ENCODE measurements at places on chromosomes 3 and 15.

- no peak for DNase-seq
These were observed 67.4 kb upstream of the MEX3B start for GRCh38 chr15:82113106-82113715.

DNA sequence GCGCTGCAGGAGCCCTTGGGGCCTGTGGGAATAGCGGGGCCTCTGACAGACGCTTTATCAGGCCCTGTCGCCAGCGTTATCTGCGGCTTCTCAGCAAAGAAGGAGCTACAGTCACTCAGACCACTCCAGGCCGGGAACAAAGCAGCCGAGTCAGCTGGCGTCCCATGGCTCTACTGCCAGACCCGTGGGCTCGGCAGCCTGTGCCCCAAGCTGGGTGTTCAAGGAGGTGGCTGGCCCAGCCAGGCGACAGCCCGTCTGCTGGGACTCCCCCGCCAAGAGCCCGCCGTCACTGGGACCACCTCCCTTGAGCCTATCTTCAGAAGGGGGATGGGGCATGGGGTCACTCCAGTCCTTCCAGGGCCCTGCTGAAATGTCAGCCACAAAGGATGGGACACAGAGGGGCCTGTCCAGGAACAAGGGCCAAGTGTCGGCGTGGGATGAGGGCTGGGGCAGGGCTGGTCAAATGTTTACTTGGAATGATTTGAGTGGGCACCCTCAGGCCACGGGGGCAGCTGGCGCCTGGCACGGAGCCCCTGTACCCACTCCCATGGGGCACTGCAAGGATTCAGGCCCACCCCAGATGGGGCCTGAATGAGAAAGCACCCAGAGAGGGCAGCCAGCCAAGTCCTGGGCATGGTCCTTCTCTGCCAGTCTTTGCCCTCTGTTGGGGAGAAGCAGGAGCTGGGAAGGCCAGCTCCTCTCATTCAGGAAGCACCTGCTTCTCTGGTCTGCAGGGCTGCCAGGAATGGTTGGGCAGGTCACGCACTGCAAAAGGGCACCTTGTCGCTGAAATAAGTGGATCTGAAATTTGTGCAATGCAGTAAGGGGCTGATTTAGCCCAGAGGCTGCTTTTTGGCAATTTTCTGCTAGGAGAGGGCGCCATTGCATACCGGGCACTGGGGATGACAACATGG, 148.3 kb downstream of the SMAD6 start:
- DNase-seq = peak; percentile 28

DNA sequence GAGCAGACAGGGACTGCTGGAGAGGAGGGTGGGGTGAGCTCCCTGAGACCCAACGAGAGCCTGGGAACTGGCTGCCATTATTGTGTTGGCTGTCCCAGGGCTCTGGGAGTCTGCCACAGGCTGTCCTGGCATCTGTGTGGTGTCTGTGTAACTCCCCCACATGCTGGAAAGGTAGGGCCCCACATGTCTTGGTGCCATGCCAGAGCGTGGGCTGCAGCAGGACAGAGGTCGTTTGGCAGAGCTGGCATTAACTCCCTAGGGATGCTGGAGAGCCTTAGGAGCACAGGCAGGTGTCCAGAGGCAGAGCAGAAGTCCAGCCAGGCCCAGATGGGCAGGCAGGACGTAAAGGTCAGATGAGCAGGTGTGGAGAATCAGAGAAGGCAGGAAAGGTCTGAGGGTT, 9.7 kb downstream of the TIMP4 start:
- DNase-seq = no peak

- no peak for DNase-seq
These were observed 18.3 kb downstream of the PODXL2 start for GRCh38 chr3:127647166-127647844.

DNA sequence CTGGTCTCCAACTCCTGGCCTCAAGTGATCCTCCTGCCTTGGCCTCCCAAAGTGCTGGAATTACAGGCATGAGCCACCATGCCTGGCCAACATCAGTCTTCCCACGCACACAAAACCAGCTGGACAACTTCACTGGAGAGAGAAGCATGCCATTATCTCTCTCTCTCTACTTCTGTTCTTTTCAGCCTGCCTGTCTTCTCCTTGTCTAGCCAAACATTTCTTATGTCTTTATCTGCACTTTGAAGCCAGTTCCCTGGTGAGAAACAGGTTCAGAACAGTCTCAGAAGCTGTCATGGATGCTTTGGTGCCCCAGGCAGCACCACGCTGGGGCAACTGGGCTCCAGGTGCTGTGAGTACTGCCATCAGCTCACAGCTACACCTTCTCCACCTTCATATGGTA, 79.8 kb downstream of the PRICKLE2 start:
- no peak for DNase-seq

- DNase-seq = peak; percentile 39
These were observed 124.2 kb downstream of the ASB7 start for GRCh38 chr15:100726421-100727190.

DNA sequence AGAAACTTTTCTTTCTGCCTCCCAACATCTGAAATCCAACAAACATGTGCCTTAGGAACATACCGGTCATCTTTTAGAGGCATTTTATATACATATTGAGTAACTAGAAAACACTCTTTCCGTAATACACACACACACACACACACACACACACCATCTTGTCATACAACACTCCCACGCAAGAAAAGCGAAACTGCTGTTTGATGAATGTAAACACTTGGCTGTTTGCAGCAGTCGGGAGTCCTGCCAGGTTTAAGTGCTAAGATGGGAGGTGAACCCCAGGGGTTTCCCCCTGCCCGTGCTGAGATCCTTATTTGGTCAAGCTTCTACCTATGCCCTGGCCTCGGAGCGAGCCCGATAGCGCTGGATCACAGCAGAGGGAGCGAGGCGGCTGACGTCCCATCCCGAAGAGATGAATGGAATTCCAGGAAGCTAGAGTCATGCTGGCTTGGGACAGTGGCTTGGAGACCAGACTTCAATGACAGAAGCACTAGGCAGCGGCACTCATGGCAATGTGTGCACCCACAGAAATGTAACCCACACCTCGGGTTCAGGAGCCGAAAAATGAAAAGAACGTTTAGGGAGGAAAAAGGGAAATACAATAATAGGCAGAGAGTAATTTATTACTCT, 1.3 kb upstream of the THBS1 start:
- DNase-seq = peak; percentile 100

DNA sequence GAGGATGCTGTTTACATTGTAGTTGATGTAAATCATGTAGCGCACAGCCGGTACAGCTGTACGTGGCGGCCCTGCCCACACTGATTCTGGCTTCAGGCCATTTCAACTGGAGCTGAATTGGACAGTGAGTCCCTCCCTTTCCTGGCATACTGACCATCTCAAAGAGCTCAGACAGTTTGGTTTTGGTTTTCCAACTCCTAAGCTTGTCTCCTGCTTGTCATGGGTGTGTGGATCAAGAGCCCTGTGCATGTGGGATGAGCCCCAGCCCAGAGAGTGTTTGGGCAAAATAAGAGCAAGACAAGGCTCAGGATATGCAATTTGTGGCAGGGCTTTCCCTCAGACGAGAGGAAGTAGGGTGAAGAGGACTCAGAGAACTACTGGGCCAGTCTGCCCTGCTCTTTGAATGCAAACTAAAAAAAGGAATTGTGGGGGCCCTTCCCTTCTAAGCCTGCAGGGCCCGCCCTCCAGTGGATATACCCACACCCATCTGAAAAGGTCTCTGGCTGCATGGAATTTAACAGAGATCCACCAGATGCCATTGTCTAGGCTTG, 13.3 kb downstream of the ITGA11 start:
- peak; percentile 79 for DNase-seq

DNA sequence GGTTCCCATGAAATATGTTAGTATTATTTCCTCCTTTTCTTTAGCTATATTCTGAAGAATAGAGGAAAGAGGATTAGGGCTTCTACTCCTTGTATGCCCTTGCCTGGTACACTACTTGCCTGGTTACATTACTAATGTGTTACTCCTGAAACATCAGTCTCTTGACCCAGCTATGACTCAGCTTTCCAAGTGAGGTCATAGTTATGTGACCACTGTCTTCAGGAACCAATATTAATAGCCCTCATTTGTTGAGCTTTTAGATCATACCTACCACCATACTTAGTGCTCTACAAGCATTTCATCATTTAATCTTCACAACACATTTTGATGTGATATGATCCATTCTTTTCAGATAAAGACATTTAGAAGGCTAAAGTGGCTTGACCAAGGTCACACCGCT, 60.3 kb downstream of the CMSS1 start:
- peak; percentile 79 for DNase-seq

DNA sequence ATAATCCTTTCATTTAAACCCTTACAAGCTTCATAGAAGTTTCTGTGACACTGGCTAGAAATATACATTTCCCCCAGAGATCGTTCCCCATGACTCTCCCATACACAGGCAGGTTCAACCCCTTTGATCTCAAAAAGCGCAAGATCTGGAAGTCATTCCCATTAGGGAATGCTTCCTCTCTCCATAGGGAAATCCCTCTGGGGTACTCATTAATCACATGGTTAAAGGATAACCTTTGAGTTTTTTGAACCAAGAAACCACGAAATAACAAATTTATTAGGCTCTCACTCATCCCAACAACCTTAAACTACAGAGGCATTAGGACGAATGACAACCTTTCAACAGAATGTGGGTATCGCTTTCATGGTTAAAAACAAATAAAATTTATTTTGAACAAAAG, 211.9 kb upstream of the PRICKLE2 start:
- DNase-seq = no peak

DNA sequence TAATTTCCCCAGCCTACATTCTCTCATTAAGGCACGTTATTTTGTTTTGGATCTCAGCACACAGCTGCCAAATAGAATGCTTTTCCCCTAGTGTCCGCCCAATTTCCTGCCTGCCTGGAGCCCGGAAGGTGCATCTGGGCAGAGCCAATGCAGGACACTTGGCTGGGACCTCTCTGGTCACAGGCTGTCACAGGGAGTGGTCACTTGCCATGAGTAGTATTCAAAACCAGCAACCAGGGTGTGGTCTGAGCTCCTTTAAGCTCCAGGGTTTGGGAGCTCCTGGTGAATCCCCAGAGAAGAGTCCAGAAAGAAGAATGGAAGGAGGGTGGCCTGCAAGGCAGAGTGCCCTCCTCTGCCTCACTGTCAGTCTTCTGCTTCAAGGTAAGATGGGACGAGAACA, at the start of gene HTR3C:
TSS of gene HTR3C (plus strand) at position 281 of the 400 bp plus-strand sequence. CDS start at position 315, 34 bp downstream.
- DNase-seq = no peak

DNA sequence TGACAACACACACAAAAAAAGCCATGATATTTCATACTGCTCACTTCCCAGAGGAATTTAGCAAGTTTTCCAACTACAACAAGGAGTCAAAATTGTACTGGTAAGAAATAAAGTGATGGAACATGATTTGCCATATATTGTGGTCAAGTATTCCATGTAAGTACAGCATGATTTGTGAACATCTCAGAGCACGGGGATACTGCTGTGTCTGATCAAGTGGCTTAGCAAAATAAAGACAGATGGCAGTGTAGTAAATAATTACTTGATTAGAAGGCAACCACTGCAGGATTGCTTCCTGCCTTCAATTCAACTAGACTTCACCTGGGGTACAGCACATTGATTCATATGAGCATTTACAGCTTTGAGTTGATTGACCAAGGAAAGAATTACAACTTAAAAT, 51.6 kb upstream of the DUT start:
- DNase-seq = no peak

GRCh38 chr3:55454611-55455010, 32.5 kb downstream of the WNT5A start:
- DNase-seq = no peak

DNA sequence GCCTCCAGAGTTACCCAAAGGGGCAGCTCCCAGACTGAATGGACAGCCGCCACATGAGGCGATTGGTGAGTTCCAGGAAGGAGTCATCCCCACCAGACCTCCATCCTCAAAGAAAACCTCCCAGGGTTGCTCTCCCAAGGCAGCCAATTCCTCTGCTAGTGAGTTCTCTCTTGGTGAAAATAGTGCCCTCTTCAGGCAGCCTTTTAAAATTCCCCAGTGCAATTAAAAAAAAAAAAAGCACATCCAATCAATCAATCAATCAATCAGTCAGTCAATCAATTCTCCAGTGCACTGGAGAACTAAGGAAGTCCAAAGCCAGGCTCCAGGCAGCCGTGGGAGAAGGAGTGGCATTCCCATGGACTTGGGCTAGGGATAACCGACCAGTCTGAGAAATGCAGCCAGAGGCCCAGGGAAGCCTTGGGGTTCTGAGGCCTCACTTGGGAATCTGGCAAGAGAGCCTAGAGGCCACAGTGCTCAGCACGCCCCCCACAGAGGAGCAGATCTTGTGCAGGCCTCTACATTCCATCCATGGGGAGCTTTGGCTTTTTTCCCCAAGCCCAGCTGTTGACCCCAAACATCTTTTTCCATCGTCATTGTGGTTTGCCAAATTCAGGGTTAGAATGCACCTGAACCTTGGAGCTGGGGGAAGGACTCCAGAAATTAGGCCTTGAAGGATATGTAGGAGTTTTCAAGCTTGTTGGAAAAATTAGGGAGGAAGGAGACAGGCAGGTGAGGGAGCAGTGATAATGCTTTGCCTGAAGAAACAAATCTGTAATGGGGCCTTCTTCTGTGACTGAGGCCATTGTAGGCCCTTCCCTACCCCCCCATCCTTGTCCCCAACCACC, 4.8 kb downstream of the PAQR5 start:
- DNase-seq = peak; percentile 34

- DNase-seq = no peak
These were observed 62.5 kb downstream of the MYO5A start for GRCh38 chr15:52466134-52466701.

All from AG10803 (cell line).